Ovary (tissue), 10 donors: ENCODE measurements at places on chromosomes 16 and 17.

DNA sequence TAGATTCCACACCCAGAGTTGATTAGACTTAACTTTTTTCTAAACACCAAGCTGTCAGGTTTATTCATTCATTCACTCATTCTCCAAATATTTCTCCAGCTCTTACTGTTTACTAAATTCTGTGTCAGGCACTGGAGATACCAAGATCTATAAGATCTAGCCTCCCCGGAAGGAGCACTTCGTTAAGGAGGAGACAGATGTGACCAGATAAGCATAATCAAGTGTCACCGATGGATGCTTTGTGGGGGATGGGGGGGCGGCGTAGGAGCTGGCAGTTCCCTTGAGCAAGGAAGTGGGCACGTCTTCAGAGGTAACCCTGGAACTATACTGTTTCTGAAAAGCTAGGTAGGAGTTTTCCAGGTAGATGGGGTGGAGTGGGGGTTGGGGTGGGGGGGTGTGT is 3.8 kb upstream of the RPL26 start:
- no peaks in the 10 kb centered on the region for H3K27me3 ChIP-seq
- peaks cover 3% of the 10 kb centered on the region for H3K4me1 ChIP-seq
- DNase-seq: no peak
- no peak overlapping the region for H3K4me3 ChIP-seq

- no peaks in the 10 kb centered on the region for H3K4me1 ChIP-seq
- H3K27ac ChIP-seq: no peak overlapping the region
- H3K4me3 ChIP-seq: no peak overlapping the region
- DNase-seq: no peak
Observed at GRCh38 chr16:82911925-82912324, 285.2 kb downstream of the CDH13 start.

DNA sequence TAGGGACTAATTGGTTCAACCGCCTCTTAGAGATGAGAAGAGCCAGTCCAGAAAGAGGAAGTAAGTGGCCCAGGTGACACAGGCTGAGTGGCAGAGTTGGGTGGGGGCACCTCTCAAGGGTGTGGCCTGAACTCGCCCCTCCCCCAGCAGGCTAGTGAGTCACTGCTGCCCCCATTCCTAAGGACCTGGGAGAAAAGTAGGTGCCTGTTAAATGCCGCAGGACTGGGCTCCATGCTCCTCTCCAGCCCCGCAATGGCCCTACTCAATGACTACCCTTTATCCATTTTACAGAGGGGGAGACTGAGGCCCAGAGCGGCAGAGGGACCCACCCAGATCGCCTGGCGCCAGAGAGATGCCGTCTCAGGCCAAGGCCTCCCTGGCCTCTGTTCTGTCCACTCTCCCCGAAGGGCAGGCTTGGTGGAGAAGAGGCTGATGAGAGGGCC is 8.1 kb downstream of the TMEM235 start:
- no peaks in the 10 kb centered on the region for H3K36me3 ChIP-seq
- no peak for DNase-seq
- no peak overlapping the region for H3K4me3 ChIP-seq

GRCh38 chr16:56975714-56976113 is 13.6 kb upstream of the NLRC5 start:
- H3K27ac ChIP-seq: no peak overlapping the region
- no peak overlapping the region for H3K4me3 ChIP-seq
- no peak for DNase-seq
- H3K4me1 ChIP-seq: peaks cover 5% of the 10 kb centered on the region
- H3K27me3 ChIP-seq: no peaks in the 10 kb centered on the region

DNA sequence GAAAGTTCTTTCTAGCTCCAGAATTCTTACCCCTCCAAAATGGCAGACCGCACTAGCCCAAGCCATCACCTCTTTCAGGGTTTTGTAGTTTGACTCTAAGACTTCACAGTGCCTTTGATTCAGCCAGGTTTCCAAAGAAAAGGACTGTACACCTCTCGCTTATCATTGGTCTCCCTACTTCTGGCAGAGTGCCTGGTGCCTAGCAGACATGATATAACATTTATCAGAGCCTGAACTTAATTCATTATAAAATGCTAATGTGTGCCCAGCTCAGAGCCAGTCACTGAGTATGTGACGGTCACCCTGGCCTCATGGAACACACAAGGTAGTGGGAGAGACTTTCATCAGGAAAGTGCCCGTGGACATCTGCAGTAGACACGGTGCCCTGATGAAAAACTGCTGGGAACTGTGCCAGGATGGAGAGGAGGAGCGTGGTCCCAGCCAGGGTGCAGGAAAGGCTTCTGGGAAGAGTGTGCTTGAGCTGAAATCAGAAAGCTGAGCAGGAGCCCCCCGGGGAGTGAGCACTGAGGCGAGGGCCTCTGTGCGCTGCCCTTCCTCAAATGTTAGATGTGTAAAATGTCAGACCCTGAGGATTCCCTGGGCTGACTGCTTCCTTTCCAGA is 34.3 kb upstream of the LGALS9 start:
- DNase-seq: no peak
- H3K27ac ChIP-seq: peak overlapping the region; percentile 25
- peaks cover 5% of the 10 kb centered on the region for H3K4me1 ChIP-seq
- no peaks in the 10 kb centered on the region for H3K36me3 ChIP-seq
- H3K27me3 ChIP-seq: no peaks in the 10 kb centered on the region

DNA sequence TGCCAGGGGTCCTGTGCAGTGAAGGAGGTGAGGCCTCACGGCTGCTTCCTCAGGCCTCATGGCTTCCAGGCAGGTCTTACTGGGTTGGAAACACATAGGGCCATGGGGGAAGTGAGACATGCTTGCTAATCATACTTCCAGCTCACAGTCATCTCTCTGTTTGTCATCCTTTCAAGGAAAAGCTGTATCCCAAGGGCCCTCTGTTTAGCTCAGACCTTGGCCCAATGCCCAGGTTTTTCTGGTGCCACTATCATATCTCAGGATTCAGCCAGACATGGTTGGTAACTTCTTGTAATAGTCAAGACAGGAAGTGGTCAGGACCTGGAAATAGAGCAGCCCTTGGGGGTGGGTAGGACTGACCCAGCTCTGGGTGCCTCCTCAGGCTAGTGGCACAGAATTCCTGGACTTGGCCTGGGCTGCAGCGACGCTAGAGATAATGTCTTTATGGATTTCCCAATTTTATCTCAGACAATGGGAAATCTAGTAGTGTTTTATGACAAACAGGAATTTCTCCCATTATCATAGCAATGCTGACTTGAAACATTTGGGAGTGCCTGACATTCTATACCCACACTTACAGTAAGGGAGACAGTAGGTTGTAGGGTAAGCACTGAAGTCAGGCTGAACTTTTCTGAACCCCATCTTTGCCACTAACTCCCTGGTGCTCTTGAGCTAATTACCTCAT is 13.5 kb upstream of the ITGB3 start:
- no peak overlapping the region for H3K27ac ChIP-seq
- H3K4me1 ChIP-seq: peaks cover 5% of the 10 kb centered on the region
- H3K4me3 ChIP-seq: no peak overlapping the region
- H3K36me3 ChIP-seq: no peaks in the 10 kb centered on the region
- no peaks in the 10 kb centered on the region for H3K27me3 ChIP-seq
- DNase-seq: peak; percentile 58

- H3K4me3 ChIP-seq: no peak overlapping the region
- peaks cover 2% of the 10 kb centered on the region for H3K4me1 ChIP-seq
Observed at GRCh38 chr16:1196494-1196893, 28.6 kb downstream of the TPSG1 start.

DNA sequence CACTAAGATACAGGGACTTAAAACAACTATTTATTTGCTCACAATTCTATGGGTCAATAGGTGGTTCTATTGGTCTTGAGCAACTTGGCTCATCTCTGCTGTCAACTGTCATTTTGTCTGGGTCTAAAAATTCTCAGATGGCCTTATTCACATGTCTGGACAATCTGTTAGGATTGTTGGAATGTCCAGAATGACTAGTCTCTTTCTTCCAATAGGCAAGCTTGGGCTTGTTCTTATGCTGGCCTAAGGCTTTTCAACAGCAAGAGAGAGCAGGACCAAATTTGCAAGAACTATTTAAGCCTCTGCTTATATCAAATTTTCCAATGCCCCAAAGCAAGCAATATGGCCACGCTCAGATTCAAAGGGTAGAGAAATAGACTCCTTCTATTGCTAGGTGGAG is 240.9 kb downstream of the KIF2B start:
- H3K4me3 ChIP-seq: no peak overlapping the region
- no peak overlapping the region for H3K27ac ChIP-seq
- H3K4me1 ChIP-seq: no peaks in the 10 kb centered on the region
- no peaks in the 10 kb centered on the region for H3K27me3 ChIP-seq

- no peak overlapping the region for H3K4me3 ChIP-seq
- no peaks in the 10 kb centered on the region for H3K4me1 ChIP-seq
- H3K36me3 ChIP-seq: no peaks in the 10 kb centered on the region
- DNase-seq: no peak
- no peak overlapping the region for H3K27ac ChIP-seq
Observed at GRCh38 chr17:35846055-35846809, 22.5 kb downstream of the HEATR9 start.

DNA sequence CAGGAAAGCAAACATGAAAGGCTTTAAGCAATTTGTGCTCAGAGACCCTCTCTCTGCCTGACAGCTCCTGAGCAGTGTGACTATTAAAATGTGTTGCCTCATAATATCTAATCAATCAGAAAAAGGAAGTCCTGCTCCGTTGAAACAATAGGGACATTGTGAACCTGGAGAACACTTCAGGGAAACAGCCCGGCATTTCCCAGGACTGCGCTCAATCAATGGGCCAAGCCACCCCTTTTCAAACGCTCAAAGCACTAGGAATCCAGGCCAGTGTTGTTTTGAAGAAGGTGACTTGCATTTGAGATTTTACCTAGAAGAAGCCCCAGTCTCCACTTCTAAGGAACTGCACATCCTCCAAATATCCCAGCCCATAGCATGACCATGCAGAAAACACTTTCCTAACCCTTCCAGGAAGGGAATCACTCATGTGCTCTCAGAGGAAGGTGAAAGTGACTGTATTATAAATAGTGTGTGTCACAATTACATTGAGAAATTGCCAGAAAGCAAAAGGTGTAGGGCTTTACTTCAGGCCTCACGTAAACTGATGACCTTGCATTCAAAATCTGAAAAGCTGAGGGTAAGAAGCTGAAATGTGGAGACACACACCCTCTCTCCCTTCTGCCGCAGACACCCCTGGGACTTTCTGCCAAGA is 19.4 kb downstream of the CDRT4 start:
- no peak overlapping the region for H3K27ac ChIP-seq
- no peak for DNase-seq
- no peaks in the 10 kb centered on the region for H3K27me3 ChIP-seq
- H3K4me1 ChIP-seq: peaks cover 3% of the 10 kb centered on the region

GRCh38 chr16:77171745-77172635 is 19.0 kb upstream of the MON1B start:
- H3K4me1 ChIP-seq: no peaks in the 10 kb centered on the region
- no peak for DNase-seq
- H3K36me3 ChIP-seq: no peaks in the 10 kb centered on the region
- H3K4me3 ChIP-seq: no peak overlapping the region

DNA sequence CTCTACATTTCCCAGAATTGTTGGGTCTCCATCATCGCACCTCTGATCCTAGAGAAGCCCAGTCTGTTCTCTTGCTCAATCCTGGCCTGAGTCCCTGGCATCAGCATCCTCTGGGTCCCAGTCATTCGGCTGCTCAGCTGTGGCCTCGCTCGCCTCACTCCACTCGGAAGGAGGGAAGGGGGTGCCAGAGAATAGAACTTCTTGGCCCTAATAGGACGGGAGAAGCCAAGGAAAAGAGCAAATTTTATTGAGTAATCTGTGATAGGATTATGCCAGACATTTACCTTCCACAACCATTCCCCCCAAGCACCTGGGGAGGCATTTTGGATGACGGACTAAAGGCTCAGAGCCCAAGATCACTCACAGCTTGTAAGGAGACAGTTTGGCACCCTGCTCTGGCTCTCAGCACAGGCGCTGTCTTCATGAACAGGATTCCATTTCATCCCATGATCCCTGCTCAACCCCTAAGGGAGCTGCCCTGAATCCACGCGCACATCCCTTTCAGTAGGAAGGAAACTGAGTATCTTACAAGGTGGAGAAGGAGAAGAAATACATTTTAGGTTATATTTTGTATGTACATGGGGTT is 498 bp upstream of the CLEC10A start:
- H3K4me3 ChIP-seq: no peak overlapping the region
- DNase-seq: no peak
- H3K27me3 ChIP-seq: no peaks in the 10 kb centered on the region
- H3K4me1 ChIP-seq: no peaks in the 10 kb centered on the region

GRCh38 chr17:40265337-40265736 is 22.3 kb upstream of the CDC6 start:
- H3K4me3 ChIP-seq: no peak overlapping the region
- H3K27me3 ChIP-seq: no peaks in the 10 kb centered on the region
- no peaks in the 10 kb centered on the region for H3K4me1 ChIP-seq
- no peak for DNase-seq
- no peaks in the 10 kb centered on the region for H3K36me3 ChIP-seq

DNA sequence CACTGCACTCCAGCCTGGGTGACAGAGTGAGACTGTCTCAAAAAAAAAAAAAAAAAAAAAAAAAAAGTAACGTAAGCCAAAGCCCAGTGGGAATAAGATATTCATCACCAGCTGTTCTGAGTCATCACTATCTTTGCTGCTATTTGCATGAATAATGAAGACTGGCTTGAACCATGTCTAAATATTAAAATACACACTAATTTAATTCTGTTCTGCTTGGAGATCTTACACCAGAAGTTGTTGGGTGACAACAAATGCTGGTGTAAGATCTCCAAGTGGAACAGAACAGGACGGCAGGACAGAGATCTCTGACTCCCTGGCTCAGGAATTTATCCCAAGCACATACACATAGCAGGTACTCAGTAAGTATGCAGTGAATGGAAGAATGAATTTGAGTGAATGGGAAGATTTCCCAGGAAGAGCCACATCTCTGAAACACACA is 19.6 kb downstream of the DNAH17 start:
- no peaks in the 10 kb centered on the region for H3K27me3 ChIP-seq
- no peaks in the 10 kb centered on the region for H3K36me3 ChIP-seq
- H3K27ac ChIP-seq: no peak overlapping the region
- no peak overlapping the region for H3K4me3 ChIP-seq
- DNase-seq: no peak

- DNase-seq: no peak
- no peak overlapping the region for H3K27ac ChIP-seq
- H3K4me1 ChIP-seq: no peaks in the 10 kb centered on the region
- no peak overlapping the region for H3K4me3 ChIP-seq
Observed at GRCh38 chr16:1662543-1662942, 15.5 kb upstream of the JPT2 start.

GRCh38 chr17:20852239-20852989 is 190.4 kb downstream of the USP22 start:
- peaks cover 3% of the 10 kb centered on the region for H3K4me1 ChIP-seq
- H3K4me3 ChIP-seq: peak overlapping the region; percentile 27
- peak; percentile 31 for DNase-seq
- H3K27ac ChIP-seq: no peak overlapping the region
